ENCODE measurements at places on chromosomes 5 and 9. TPM values are rescaled to one million over a fixed set of nuclear protein-coding genes. Genes with fewer than 3 reads are reported as not detected.

- no peak for DNase-seq
Measured at GRCh38 chr5:37951946-37952721, 112.3 kb upstream of the GDNF start.

DNA sequence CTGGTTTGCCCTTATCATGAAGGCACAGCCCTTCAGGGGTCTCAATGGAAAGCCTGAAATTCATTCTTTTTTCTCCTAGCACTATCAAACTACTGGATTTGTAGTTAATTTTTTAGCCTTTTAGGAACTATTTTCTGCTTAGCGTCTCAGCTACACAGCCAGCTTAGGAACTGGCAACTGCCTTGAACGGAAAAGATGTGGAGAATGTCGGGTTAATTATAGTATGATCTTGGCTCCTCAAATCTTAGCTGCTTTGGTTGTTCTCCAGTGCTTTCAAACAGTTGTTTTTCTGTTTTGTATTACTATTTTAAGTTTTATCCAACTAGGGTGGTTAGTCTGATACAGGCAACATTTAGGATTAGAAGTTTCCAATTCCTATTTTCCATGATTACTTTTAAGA is 44.1 kb downstream of the CCNH start:
- DNase-seq = no peak

- no peak for DNase-seq
Measured at GRCh38 chr9:86977205-86977835, 30.0 kb upstream of the GAS1 start.

- no peak for DNase-seq
Measured at GRCh38 chr5:159467666-159468065, 137.4 kb upstream of the IL12B start.

GRCh38 chr5:35513612-35514011 is 104.1 kb upstream of the SPEF2 start:
- no peak for DNase-seq

Gene AQP7
- not detected for total RNA-seq

Gene PCDHB14
- total RNA-seq = 0.11 TPM
